ENCODE measurements at places on chromosomes 13 and 19.

- no peak for DNase-seq
Measured at GRCh38 chr13:104817271-104817670, 1718.2 kb downstream of the EFNB2 start.

DNA sequence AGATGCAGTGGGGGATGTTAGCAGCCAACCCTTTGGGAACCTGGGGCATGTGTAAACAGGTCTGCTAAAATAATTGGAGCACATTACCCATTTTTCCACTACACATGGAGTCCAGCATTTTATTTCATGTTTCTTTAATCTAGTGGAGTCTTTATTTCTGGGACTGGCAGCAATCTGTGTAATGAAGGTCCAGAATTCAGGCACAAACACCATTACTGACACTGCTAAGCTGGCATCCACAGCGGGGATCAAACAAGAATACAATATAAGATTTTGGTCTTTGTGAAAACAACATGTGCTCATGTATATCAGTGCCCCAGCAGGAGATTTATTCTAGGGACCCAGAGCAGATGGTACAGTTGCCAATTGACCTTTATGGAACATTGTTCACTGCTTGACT, 1587.0 kb upstream of the PRR20A start:
- no peak for DNase-seq

DNA sequence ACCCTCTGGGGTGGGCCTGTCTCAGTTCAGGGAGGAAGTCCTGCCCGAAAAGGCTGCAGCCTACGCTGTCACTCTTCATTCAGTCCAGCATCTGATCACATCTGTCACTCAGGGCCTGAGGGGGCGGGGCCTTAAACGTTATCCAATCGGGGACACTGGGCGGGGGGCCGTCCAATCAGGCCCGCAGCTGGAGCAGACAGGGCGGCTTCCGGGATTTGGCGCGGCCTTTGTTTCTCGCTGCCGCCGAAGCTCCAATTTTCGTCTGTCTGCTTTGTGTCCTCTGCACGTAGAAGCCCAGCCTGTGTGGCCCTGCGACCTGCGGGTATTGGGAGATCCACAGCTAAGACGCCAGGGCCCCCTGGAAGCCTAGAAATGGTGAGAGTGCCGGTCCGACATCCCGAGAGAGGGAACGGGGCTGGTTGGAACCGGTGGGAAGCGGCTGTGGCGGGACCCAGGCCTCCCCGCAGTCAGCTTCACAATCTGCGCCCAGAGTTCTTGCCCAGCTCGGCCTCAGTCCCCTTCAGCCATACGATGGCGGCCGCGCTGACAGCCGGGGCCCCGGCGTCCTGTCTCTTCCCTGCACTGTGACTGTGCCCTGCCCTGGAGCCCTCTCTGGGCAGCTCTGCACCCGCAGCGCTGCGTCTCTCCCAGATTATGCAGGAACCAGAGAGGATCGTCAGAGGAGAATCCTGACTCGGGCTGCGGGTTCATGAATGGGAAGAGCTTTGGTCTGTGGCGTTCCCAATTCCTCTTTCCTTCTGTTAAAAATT, at the start of gene ZNF730:
ZNF730 (plus strand) TSS at position 224 of the 770 bp plus-strand sequence; CDS start at position 373, 149 bp downstream.
- DNase-seq, result peak; percentile 34

- DNase-seq, result no peak
Measured at GRCh38 chr13:27396252-27396846, 28.1 kb upstream of the GTF3A start.

GRCh38 chr19:16522559-16523377, 19.5 kb downstream of the CHERP start:
- no peak for DNase-seq

DNA sequence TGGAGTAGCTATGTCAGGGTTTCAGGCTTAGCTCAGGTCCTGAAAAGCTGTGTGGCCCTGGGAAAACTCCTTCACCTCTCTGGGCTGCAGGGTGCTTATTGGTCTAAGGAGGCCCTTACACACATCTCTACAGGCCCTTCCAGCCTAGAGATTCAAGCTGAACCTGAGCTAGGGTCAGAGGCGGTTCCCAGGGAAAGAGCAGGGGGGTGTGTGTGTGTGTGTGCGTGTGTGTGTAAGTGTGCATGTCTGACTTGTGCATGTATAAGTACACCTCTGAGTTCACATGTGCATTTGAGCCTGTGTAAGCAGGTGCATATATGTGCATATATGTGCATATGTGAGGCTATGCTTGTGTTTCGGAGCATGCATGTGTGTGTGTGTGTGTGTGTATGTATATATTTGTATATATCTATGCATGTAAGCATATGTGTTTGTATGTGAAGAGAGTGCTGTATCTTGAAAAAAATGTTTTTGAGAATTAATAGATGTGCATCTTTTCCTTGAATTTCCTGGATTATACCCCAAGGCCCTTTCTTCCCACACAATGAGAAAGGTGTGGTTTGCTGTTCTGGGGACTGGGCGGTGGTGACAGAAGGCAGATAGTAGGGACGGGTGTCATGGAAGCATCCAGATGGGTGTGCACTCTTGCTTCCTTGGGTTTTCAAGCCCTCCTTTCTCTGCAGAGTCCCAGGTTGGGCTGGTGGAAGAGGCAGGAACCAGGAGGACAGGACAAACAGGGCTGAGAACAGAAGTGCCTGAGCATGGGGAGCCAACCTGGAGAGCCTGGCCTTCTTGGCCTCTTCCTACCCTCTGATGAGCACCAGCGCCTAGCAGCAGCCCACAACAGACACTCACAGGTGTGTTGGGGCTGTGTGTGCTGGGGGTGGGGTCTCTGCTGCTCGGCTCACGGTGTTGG, 150.3 kb upstream of the TSHZ3 start:
- no peak for DNase-seq

- DNase-seq, result no peak
Measured at GRCh38 chr19:19399733-19400433, 5.6 kb upstream of the GATAD2A start.

GRCh38 chr13:61179741-61180140, 235.9 kb downstream of the PCDH20 start:
- no peak for DNase-seq

DNA sequence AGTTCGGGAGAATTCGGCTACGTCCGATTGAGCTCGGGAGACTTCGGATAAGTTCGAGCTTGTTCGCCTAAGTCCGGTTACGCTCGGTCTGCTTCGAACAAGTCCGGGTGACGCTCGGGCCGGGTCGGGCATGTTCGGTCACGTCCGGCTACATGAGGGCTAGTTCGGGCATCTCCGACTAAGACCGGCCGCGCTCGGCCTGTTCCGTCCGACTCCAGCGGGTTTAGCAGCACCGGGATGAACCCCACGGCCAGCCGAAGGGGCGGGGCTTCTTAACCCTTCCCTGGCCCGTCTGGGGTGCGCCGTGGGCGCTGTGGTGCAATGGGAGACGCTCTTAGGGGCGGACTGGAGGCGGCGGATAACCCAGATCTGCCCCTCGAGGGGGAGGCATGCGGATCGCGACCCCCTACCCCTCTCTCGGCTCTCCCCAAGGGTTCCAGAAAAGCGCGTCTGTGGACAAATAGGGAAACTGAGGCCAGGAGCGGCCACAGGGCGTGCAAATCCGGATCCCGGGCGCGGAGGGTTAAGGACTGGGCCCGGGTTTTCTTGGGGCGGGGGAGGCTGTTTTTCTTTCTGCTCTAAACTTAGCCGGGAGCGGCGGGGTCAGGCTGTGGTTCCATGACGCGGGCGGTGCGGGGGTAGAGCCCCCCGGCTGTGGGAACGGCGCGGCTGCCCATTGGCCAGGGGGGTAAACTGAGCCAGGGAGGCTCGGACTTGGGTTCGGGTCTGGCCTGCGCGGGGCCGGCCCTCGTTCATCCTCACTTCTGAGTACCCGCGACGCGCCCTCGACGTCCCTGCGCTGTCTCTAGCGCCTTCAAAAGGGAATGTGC, 1.5 kb downstream of the PDE4C start:
- peak; percentile 94 for DNase-seq

Data from activated CD4-positive, CD25-positive, alpha-beta regulatory T cell treated with anti-CD3 and anti-CD28 coated beads, Interleukin-2, amount 50 U/mL, for 72 hours (primary cell).